ENCODE measurements at places on chromosomes 13 and 19. TPM values are rescaled to one million over a fixed set of nuclear protein-coding genes. Genes with fewer than 3 reads are reported as not detected.

The SHISA7 gene
- total RNA-seq, result not detected

The TEX26 gene
- total RNA-seq, result not detected

The GPR12 gene
- total RNA-seq, result 0.65 TPM

The MAG gene
- not detected for total RNA-seq

The KISS1R gene
- not detected for total RNA-seq

DNA sequence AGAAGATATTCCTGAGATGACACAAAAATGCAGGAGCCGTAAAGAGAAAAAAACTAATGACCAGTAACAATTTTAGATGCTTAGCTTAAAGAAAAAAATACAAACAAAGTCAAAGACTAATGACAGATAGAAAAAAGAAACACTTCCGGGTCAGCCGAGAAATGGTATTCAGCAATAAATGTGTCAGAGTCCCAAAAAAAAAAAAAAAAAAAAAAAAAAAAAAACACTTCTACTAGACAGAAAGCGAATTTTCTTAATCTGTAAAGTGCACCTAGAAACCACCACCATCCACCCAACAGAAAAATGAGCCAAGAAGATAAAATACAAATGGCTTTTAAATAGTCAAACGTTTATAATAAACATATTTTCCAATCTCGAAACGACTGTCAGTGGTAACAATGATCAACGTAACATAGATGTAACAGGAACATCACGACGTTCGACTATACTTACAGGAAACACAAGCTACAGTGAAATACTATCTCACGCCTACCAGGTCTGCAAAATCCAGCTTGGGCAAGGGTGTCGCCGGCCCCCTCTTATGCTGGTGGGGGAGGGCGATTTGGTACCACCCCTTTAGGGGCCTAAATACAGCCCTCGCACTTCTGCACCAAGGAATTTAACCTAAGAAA is 10.6 kb downstream of the ABHD17A start:
- DNase-seq, result no peak

DNA sequence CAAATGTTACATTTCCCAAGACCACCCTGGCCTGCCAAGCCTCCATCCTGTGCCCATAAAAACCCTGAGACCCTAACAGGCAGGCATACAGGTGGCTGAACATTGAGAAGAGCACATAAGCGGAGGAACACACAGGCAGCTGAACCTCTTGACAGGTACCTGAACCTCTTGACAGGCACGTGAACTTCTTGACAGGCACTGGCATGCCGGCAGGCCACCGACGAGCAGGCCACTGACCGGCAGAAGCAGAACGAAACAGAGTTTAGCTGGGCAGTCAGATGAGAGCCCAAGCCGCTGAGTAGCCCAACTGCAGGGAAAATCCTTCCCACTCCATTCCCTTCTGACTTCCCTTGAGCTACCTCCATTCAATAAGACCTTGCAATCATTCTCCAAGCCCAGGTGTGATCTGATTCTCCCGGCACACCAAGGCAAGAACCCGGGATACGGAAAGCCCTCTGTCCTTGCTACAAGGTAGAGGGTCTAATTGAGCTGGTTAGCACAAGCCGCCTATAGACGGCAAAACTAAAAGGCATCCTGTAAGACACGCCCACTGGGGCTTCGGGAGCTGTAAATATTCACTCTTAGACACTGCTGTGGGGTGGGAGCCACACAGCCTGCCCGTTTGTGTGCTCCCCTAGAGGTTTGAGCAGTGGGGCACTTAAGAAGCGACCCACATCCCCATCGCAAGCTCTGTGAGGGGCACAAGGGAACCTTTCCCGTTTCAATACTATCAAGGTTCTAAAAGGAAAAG is 2613.9 kb upstream of the PCDH20 start:
- no peak for DNase-seq

DNA sequence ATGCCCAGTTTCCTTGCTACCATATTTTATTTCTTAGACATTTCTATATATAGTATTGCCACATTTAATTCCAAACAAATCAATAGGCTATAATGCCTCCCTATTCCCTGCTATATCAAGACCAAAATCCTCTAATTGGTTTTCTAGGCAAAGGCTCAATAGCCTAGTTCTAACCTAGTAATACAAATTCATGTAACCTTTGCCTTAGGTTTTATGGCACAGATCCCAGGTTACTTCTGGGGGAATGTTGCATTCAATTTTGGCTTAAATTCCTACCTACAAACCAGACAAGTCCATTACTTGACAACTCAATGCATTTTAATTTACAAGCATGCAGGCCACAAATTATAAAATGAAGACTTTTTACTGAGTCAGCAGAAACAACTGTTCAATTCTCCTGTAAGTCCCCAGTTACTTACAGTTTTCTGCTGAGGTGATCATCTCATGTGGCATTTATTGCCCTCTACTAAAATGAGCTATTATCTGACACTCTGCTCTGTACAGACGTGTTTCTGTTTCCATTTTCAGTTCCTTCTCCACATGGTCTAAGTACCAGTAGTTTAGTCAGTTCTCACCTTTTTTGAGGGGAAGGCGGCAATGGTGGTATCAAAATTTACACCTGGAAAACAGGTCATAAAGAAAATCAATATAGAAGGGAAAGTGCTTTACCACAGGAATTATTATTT is 11.7 kb downstream of the KCNRG start:
- DNase-seq, result no peak
